Kidney (tissue), 22 donors: ENCODE measurements at places on chromosomes 5 and 9. TPM values are rescaled to one million over a fixed set of nuclear protein-coding genes. Genes with fewer than 3 reads are reported as not detected.

QSOX2 gene
- total RNA-seq = 10.1 TPM

DNA sequence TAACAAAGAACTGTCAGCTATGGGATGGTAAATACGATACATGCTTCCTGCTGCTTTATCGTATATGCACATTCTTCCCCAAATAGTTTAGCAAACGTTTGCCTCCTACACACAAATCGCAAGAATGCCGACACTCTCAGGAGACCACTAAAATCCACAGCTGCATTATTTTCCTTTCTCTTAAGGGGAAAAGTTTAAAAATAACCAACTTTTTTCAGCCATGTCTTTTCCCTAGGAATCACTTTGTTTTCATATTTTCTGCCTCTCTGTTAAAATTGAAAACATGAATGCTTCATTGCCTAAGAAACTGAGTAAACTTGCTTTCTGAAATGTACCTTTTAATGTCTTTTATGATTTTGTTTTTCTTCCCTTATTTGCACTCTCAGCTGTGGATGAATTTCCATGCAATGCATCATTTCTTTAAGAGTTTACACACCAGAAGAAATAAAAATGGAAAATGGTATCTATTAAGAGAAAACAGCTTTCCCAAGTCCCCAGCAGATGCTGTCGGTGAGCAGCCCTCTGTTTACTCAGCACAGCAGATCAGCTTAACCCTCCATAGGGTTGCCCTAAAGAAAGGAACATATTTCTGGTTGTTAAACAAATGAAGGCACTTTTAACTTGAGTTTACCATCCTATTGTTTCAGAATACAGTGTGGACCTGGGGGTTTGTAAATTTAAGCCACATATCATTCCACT is 66.2 kb downstream of the IZUMO3 start:
- DNase-seq = peak; percentile 86

GRCh38 chr5:64315778-64316177 is 150.1 kb downstream of the RNF180 start:
- DNase-seq = no peak

F2R gene
- 15.3 TPM for total RNA-seq
